T-helper 9 cell (primary cell): ENCODE measurements at places on chromosomes 12 and 14.

- DNase-seq, result no peak
Observed at GRCh38 chr14:105247715-105248367, 492 bp upstream of the BTBD6 start.

DNA sequence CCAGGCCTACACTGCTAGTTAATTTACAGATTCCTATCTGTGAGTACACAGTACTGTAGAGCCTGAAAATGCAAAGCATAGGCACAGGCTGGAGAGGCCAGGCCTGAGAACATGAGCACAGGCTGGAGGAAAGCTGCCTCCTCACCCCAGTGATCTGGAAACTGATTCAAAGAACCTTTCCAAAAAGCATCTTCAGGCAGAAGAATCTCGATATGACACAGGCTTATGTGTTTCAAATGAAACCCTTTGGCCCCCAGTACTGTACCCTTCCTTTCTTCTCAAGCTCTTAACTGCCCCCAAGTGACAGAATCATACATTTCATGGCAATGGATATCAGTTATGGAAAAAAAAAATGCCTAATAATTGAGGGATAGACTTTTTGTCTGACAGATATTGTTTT is 122.0 kb downstream of the KCNC2 start:
- no peak for DNase-seq

DNA sequence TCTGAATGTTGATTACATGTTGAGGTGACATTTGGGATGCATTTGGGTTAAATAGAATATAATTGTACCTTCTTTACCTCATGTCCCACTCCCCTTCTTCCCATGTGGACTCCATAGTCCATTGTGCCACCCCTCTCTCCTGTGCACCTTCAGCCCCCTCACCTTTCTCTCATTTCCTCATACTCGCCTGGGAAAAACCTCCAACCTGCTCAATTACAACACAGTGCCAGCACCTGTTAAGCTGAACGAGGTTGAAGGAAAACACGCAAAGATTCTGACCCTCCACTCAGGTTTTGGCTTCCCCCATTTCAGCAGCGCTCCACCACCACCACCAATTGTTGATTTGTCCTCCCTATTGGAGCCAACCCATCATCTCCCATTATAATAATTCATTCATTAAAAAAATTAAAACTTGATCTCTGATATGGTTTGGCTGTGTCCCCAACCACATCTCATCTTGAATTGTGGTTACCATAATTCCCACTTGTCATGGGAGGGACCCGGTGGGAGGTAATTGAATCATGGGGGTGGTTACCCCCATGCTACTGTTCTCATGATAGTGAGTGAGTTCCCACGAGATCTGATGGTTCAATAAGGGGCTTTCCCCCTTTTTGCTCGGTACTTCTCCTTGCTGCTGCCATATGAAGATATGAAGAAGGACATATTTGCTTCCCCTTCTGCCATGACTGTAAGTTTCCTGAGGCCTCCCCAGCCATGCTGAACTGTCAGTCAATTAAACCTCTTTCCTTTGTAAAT is 33.7 kb upstream of the PPP2R5C start:
- no peak for DNase-seq

DNA sequence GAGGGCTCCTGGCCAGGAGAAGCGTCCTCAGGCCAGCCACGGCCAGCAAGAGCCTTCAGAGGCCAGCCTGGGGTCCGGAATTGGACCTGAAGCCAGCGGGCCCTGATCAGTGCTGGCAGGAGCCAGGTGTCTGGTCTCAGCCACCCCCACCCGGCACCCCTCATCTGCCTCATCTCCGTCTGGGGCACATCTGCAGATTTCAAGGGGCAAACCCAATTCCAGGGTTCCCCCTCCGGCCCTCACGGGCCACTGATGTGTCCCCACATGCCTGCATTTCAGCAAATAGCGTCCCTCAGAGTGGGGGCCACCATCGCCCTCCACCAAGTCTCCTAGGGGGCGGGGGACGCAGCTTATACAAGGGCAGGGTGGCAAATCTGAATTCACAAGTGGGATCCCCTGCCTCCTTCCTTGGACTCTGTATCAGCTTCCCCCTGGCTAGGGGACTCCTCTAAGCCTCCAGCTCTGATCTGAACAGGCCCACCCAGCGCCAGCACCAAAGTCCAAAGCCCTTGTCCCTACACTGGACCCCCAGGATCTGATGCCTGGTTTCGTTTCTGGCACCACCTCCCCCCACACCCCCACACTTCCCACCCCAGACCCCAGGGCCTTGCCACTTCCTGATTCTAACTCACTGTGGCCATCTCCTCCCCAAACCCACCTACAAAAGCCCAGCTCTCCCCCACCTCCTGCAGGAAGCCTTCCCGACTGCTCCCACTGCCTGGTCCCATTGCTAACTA is 10.1 kb downstream of the TMEM179 start:
- no peak for DNase-seq

DNA sequence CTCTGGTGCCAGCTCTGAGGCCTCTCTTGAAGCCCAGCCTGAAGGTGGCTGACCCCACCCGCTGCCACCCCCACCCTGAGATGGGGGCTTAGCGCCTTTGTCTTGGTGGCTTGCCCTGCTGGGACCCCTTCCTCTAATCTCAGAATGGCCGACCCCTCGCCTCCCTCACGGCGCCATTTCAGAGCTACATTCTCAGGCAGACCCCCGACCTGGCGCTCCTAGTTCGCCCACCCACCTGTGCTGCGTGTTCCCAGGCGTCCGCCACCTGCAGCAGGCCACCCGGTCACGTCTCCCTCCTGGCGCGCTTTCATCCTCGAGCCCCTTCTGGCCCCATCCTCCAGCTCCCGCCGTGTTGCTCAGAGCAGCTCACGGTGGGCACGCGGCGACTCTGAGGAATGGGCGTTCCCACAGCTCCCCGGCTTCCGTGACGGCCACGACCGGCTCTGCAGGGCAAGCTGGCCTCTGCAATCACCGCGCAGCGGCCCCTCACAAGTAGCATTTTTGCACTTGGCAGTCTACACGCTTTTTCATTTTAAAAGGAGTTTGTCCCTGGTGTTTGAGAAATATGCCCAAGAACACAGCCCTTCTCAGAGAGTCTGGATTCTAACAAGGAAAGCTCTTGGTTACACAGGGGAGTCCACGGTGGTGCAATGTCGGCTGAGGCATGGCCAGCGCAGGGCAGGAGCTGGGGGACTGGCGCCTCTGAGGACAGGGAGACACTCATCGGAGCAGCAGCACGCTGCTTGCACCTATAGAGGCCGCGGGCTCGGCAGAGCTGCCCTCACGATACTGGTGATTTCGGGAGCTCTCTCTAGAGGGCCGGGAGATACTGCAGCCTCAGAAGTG is 105.7 kb upstream of the C14orf180 start:
- DNase-seq, result no peak

- no peak for DNase-seq
Observed at GRCh38 chr12:131836193-131836592, 8.0 kb downstream of the MMP17 start.

DNA sequence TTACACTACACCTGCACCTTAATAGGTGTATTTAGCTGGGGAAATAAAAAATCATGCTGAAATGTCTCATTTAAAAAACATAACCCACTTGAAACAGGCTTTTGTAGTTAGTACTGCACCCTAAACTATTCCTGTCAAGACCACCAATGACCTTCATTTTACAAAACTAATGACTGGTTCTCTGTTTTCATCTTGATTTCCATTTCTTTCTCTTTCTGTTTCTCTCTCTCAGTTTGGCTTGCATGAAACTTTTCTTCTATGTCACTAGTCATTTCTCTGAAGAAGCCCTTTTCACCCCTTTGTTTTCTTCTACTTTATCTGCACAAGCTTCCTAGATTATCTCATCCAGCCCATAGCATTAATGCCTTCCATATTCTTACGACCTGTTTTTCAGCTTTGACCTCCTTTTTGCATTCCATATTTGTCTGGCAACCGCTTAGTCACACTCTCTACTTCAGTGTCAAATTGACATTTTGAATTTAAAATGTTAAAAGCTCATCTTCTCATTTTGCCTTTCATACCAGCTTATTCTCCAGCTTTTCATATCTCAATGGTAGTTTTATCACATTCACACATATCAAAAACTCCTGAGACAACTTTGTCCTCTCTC is 32.7 kb upstream of the KLRF1 start:
- no peak for DNase-seq

DNA sequence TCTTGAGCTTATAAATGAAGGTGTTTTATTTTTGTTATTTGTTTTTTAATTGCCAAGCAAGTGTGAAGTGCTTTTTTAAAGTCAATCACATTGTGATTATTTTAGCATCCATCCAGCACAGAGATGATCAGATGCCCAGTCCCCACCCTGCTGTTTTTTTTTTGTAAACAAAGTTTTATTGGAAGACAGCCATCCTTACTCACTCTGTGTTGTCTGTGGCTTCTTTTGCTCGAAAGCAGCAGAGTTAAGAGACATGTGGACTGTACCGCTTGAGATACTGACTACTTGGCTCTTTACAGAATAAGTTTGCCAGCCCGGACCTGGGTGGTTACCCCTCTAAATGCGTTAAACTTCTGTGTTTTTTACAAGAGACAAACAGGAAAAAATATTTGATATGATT is 30.9 kb upstream of the AMN start:
- no peak for DNase-seq

DNA sequence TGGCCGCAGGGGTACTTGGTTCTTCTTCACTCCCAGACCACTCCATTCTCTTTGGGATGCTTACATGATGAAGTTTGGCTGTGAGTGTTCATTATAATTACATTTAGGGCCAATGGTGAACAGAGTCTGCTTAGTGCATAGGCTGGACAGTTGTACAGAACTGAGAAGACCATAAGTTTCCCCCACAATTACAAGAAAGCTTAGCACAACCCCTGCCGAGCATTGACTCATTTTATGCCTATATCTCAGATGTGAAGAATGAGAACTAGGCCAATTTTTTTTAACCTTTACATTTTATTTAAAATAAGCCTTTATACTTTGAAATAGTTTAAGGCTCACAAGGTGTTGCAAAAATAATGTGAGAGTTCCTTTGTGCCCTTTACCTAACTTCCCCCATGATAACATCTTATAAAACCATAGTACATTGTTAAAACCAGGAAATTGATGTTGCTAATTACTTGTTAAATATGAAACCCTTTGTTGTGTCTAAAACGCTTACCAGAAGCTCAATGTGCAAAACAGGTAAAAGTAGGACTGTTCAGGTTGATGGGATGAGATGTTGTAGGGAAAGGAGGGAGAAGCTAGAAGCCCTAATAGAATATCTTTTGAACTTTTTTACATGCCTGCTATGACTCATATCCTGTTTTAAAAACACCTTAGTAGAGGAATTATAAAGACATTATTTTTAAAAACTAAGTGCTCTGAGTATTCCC is 47.2 kb downstream of the ALDH1L2 start:
- no peak for DNase-seq

- DNase-seq, result no peak
Observed at GRCh38 chr12:86249851-86250250, 6.3 kb downstream of the MGAT4C start.
